Stimulated activated CD4-positive, alpha-beta T cell treated with anti-CD3 and anti-CD28 coated beads, Interleukin-1b, Interleukin-23, amount 100 ng/mL, for 48 hours (primary cell): ENCODE measurements at places on chromosomes 11 and 22.

DNA sequence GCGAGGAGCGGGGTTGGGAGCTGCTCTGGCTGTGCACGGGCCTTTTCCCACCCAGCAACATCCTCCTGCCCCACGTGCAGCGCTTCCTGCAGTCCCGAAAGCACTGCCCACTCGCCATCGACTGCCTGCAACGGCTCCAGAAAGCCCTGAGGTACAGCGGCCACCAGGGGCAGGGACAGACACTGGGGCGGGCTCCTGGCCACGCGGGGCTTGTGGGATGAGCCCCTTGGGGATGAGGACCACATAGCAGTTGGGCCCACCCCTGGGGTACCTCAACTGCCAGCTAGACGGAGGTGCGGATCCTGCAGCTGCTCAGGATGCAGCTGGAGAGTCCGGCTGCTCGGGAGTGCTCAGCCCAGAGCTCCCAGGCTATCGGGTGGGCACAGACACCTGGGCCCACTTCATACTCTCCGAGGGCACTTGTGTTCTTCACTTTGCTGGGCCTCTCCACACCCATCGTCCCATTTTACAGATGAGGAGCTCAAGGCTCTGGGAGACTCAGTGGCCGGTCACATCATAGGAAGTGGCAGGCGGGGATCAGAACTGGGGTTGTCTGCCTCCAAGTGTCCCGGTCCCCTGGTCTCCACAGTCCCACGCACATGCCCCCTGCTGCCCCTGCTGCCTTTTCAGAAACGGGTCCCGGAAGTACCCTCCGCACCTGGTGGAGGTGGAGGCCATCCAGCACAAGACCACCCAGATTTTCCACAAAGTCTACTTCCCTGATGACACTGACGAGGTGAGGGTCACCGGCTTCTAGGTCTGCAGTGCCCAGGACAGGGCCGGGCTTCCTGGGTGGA lies 77.6 kb downstream of the MYO7A start:
- DNase-seq: no peak

- DNase-seq: no peak
These were observed 70.0 kb upstream of the IGLL5 start for GRCh38 chr22:22817468-22818201.

GRCh38 chr11:6737872-6738466 lies 33.8 kb downstream of the OR2AG2 start:
- peak; percentile 60 for DNase-seq

DNA sequence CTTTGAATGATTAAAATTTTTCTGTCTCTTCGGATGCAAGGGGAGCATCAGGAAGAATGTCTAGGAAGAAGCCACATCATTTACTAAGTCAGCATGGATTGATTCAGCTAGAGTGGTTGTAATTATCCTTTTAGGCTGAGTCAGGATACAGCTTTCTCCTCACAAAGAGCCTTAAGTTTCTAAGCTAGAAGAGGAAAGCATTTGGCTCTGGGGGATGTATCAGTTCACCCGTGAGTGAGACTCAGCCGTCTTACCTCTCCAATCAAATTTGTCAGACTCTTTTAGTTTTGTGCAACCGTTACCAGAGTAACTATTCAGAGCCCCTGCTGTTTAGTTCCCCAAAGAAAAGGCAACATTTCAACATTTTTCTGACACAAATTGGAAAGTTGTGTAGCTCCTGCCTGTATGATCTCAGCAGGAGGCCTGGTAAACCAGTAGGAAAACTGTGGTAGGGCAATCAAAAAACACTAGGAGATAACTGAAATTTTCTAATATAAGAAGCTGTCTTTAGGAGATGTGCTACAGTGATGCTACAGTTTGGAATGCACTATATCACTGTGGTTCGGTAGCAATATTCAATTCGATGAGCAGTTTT lies 432.4 kb upstream of the LUZP2 start:
- DNase-seq: no peak

- DNase-seq: no peak
These were observed 13.0 kb upstream of the CHRM4 start for GRCh38 chr11:46404476-46405017.
